ENCODE measurements at places on chromosomes 6 and 20.
A peak's percentile ranks its signal among the peaks of the same experiment; 100 is the strongest.

GRCh38 chr6:108730635-108731515, 117.3 kb upstream of the ARMC2 start:
- no peak for DNase-seq

- no peak for DNase-seq
Measured at GRCh38 chr6:44122801-44123200, 4.5 kb downstream of the MRPL14 start.

DNA sequence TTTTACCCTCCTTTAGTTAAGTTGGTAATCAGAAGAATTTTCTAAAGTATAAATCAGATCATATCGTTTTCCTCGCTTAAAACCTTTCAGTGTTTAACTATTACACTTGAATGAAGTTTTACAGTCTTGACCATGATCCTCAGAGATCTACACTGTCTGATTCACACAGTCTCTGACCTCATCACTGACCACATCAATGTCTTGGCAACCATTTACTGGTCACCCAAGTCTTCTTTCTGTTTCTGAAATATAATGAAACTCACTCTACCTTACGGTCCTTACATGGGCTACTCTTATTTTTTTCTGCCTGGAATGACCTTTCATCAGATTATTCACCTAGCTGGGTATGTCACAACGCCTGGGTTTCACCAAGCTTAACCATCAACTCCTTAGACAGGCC, 71.4 kb downstream of the ADGB start:
- DNase-seq, result no peak

DNA sequence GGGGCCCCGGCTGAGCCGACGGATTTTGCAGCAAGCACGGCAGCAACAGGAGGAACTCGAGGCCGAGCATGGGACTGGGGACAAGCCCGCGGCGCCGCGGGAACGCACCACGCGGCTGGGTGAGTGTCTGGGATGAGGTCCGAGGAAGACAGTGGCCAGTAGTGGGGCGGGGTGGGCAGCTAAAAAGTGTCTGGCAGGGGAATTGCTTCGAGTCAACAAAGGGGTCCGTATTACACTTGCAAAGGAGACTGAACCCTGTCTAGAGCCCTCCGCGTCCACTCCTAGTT, 356 bp downstream of the BYSL start:
- DNase-seq, result no peak

GRCh38 chr6:70124882-70125545, 177.9 kb downstream of the COL9A1 start:
- DNase-seq, result no peak

GRCh38 chr20:35839904-35840303, 68.1 kb downstream of the PHF20 start:
- DNase-seq, result no peak

- DNase-seq, result no peak
Measured at GRCh38 chr6:150410906-150411305, 42.1 kb downstream of the IYD start.

GRCh38 chr6:14796974-14797762, 448.7 kb upstream of the JARID2 start:
- no peak for DNase-seq

- no peak for DNase-seq
Measured at GRCh38 chr20:54194724-54195438, 13.0 kb upstream of the PFDN4 start.

- DNase-seq, result no peak
Measured at GRCh38 chr20:31823360-31824124, 4.4 kb downstream of the MYLK2 start.

DNA sequence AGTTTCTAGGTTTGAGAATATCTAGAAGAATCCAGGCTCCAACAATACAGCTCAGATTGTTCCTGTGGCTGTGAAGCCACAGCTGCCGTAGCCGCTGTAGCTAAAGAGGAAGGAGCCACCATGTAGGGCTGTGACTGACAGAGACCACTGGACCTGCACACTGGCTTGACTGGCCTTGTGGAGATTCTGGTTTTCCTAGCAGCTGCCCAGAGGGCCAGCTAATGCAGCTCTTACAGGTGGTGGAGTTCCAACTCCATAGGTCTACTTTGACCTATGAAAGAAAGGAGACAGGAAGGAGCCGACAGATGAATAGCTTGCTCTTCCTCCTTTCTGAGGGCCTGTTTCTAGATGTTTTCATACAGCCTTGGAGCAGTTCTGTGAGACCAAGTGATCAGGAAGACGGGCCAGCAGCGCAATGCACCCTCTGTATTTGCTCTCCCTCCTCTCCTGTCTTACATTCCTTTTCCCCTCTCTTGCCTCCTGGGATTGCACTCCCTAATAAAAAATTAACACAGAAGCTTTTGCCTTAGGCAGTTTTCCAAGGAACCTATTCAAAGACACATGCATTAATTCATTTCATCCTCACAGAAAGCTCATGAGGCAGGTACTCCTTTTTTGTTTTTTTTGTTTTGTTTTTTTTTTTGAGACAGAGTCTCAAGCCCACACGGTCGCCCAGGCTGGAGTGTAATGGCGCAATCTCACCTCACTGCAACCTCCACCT, 51.8 kb upstream of the MYB start:
- DNase-seq, result no peak

- no peak for DNase-seq
Measured at GRCh38 chr20:19013907-19014306, 198.5 kb upstream of the SLC24A3 start.

GRCh38 chr6:142416179-142416578, 114.4 kb downstream of the ADGRG6 start:
- peak; percentile 87 for DNase-seq

- no peak for DNase-seq
Measured at GRCh38 chr6:154367839-154368695, 11.5 kb upstream of the IPCEF1 start.

DNA sequence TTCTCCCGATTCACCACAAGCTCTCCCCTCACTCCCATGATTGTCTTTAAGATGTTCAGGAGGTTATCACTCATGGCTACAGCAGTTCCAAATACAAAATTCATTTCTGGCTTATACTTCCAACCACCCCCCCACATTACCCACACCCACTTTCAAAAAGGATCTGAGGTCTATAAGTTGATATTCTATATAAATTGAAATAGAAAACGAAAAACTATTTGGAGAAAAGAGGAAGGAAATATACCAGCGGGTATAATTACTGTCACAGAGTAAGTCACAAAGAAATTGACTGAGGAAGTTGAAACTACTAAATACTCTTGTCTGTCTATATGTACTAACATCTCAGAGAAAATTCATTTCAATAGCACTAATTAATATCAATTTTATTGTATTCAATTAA, 112.7 kb upstream of the TNFAIP3 start:
- no peak for DNase-seq

DNA sequence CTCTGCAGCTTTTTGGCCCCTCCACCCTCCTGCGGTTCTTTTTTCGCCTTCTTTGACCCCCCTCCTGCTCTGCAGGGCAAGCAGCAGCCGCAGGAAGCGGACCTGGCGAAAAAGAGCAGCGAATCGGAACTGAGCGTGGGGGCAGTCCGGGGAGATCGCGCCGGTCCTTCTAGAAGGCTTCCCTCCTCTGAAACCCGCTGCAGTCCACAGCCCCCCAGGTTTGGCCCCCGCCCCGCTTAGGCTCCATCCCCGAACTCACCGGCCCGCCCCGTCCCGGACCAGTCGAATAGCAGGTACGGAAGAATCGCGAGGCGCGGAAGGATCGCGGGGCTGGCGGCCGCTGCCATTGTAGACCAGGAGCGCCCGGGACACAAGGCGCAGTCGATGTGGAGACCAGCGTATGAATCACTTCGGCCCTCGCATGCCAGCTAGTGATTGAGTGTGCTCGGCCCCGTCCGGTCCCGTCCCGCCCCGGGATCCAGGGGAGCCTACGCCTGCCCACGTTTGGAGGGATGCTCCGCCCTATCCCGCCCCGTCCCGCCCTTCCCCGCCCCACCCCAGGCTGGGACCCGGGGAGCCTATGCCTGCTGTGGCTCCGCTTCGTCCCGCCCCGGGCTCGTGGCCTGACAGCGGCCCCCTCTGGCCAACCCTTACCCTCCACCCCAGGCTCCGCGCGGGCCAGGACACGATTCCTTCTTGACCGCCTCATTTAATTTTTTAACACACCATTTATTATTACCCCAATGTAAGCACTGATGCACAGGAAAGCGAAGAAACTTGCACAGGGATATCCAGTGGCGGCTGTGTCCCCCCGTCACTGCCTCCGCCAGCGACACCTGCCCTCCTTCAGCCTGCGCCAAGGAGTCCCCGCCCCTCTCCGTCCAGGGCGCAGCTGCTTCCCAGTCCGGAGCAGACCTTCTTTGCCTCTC, at the start of gene ULBP3:
TSS of gene ULBP3 (minus strand) at position 402 of the 929 bp plus-strand sequence. CDS start at position 347, 55 bp downstream.
- peak; percentile 93 for DNase-seq

- no peak for DNase-seq
Measured at GRCh38 chr20:39124064-39124463, 161.9 kb downstream of the DHX35 start.

DNA sequence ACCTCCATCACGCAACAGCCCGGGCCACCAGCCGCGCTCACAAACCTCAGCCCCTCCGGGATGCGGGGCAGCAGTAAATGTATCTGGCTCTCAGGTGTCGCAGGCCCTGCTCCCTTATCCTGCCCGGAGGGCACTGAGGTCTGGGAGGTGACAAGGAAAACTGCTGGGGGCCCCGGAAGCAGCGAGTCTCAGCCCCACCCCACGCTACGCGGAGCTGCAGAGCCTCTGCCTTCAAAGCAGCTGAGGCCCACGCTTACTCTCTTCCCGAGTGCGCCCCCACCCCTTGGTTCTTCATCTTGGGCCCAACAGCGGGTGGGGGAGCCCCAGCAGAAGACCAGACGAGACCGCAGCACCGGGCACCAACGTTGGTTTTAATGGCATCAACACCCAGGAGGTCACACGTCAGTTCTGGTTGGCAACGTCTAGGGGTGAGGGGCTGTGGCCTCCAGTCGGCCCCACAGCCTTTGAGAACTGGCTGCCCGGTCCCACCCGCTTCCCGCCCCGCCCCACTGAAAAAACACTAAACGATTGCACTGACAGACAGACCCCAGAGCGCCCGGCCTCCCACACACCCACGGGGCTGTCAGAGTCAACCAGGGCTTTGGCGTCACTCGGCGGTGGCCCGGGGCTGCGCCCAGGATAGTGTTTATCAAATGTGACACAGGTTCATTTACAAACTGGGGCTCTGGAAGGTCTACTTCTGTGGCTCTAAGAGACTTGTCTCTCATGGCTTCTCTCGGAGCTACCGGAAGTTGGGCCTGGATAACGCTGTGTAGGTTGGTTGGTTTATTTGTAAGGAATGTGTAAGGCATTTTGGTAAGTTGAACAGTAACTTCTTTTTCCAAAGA, 43.7 kb downstream of the DSTN start:
- no peak for DNase-seq

DNA sequence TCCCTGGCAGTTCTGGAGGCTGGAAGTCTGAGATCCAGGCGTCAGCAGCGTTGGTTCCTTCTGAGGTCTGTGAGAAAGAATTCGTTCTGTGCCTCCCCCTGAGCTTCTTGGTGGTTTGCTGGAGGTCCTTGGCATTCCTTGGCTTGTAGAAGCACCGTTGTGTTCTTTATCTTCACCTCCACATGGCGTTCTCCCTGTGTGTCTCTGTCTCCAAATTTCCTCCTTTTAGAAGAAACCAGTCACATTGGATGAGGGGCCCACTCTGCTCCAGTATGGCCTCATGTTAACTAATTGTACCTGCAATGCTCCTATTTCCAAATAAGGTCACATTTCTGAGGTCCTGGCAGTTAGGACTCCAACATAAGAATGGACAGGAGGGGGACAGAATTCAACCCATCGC, 73.0 kb upstream of the BACH2 start:
- DNase-seq, result no peak

GRCh38 chr6:55694148-55694547, 115.2 kb upstream of the HMGCLL1 start:
- peak; percentile 46 for DNase-seq

DNA sequence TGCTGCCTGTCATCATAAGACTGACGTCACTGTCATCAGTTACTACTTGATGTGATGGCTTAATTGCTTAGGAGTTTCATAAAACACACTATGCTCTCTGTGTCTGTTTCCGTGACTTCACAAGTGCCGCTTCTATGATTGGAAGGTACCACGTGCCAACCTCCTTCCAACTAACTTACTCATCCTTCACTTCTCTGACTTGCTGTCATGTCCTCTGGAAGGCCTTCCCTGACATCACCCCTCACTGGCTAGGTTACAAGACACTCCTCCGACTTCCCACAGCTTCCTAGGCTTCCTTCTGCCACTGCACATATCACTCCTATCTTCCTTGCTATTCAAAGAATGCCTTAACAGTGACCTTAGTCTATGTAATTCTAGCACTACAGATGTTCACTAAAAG, 20.4 kb downstream of the SERINC3 start:
- DNase-seq, result no peak

GRCh38 chr6:121743691-121744090, 308.2 kb downstream of the GJA1 start:
- no peak for DNase-seq

DNA sequence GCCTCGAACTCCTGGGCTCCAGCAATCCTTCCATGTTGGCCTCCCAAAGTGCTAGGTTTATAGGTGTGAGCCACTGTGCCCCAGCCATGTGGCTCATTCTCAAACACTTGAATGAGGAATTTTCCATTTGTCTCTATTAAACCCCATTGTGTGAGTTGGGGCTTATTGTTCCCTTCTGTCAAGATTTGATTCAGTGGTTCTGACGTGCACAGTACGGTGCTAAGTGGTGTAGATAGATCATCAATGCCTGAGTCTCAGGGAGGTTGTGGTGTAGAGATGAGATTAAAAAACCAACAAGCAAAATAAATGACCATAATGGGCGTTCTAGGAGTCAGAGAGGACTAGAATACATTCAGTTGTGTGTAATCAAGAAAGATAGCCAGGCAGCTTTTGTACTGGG, 335.6 kb downstream of the PRL start:
- DNase-seq, result no peak

GRCh38 chr6:35487658-35488516, 9.0 kb downstream of the TEAD3 start:
- no peak for DNase-seq

- DNase-seq, result peak; percentile 24
Measured at GRCh38 chr20:2946988-2947961, 74.0 kb downstream of the PTPRA start.

DNA sequence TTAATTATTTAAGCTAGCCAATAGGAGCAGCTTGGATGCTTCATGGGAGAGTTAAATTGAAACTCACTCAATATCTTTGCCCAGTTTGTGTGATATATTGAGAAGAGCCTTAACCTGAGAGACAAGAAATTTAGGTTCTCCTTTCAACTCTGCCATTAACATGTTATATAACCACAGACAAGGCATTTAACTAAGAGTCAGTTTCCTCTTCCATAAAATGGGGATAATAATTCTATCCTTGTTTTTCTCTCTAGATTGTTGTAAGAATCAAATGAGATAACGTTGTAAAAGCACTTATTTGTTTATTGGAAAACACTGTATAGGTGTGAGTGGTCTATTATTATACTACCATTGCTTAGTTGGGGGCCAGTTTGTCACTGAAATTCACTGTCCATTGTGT, 7.8 kb downstream of the ACSS2 start:
- no peak for DNase-seq

DNA sequence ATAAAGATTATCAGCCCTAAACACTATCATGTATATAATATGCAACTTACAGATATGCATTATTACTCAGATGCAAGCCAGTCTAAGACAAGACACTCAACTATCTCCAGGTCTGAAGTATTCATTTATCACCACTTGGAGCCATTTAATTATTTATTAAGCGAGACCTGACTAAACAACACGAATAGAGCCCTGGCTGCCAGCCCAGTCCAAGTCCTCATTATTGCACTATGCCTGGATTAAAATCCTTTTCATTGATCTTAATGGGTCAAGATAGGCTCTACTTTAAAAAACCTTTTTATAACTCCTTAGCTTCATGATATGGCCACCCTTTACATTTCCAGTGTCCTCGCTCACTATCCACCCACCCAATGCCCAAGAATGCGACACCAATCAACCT, 183.1 kb upstream of the MARCKS start:
- no peak for DNase-seq

Measured in femur (tissue), 1 donor.